Activated naive CD8-positive, alpha-beta T cell treated with anti-CD3 and anti-CD28 coated beads, Interleukin-2, amount 50 U/mL, for 24 hours (primary cell): ENCODE measurements at places on chromosomes 11 and 22.

DNA sequence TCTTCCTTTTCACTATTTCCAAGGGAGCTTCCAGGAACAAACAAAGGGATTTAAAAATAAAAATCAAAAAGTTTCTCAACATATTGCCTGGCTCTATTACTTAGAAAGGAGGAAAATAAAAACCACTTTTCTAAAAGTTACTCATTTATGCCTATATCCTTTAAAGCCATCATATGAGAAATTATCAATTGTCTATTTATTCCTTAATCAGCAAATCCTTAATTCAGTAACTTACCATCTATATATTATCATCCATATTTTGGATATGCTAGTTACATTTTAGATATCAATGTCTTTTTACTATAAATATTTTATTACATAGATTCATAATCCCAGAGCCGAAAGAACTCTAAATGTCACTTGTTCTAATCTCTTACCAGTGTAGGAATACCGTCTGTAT, 481.5 kb upstream of the ANO5 start:
- no peaks in the 10 kb centered on the region for H3K4me1 ChIP-seq
- H3K36me3 ChIP-seq: no peaks in the 10 kb centered on the region
- H3K27me3 ChIP-seq: no peaks in the 10 kb centered on the region
- no peak overlapping the region for H3K4me3 ChIP-seq
- DNase-seq: no peak

GRCh38 chr22:38397189-38398085, 57.6 kb downstream of the KCNJ4 start:
- no peaks in the 10 kb centered on the region for H3K36me3 ChIP-seq
- H3K4me3 ChIP-seq: peak overlapping the region; percentile 79
- peaks cover 52% of the 10 kb centered on the region for H3K4me1 ChIP-seq
- no peak for DNase-seq
- peak overlapping the region; percentile 22 for H3K27ac ChIP-seq

DNA sequence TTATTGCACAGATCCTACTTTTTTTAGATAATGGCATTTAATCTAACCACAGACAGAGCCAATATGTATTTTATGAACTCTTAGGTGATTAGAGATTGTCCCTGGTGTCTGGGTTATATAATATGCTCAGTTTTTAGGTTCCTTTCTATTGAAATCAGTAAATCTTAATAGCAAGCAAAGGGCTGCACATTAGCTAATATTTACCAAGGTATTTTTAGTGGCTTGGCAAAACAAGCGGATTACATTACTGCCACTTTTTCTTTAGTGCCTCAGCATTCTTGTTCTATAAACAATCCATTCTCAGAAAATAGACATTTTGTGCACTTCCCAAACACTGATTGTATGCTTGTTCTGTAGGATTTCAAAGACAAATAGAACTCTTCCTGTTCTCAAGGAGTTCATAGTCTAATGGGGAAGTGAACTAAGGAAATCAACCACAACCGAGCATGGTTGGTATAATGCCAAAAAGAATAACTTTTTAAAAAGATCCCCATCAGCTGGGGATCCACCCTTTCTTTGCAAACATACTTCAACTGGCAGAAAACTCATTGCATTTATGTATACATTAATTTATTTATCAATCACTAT, 23.8 kb downstream of the KCNJ1 start:
- no peak for DNase-seq
- no peak overlapping the region for H3K4me3 ChIP-seq
- H3K27me3 ChIP-seq: no peaks in the 10 kb centered on the region
- H3K27ac ChIP-seq: no peak overlapping the region
- peaks cover 58% of the 10 kb centered on the region for H3K4me1 ChIP-seq

- H3K27ac ChIP-seq: no peak overlapping the region
- H3K27me3 ChIP-seq: no peaks in the 10 kb centered on the region
- no peaks in the 10 kb centered on the region for H3K36me3 ChIP-seq
- no peak overlapping the region for H3K4me3 ChIP-seq
- DNase-seq: no peak
Measured at GRCh38 chr22:50019316-50019715, 6.8 kb upstream of the IL17REL start.
